ENCODE measurements at places on chromosomes 3 and 15.
A peak's percentile ranks its signal among the peaks of the same experiment; 100 is the strongest.

- DNase-seq = no peak
These were observed 1029.5 kb upstream of the NR2F2 start for GRCh38 chr15:95300958-95301357.

DNA sequence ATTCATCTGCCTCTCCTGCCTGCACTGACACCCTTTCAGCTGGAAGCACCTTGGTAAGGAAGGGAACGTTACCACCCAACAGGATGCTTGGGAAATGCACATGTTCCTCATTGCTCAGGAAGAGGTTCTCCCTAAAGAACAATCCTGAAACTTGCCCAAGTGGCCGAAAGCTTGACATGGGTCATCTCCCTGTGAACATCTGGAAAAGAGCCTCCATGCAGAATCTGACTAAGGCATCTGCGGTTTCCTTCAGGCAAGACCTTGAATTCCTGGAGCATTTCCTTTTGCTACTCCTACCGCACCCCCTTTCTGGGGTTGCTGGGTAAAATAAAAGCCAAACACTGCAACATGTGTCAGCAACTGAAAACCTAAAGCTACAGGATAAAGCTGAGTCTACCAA lies 68.7 kb upstream of the SNRK start:
- peak; percentile 18 for DNase-seq

- no peak for DNase-seq
These were observed 98.2 kb downstream of the PLCH1 start for GRCh38 chr3:155646669-155647068.

- no peak for DNase-seq
These were observed 1.1 kb downstream of the TM6SF1 start for GRCh38 chr15:83108266-83109219.

GRCh38 chr3:48157202-48157840 lies 30.9 kb downstream of the CDC25A start:
- DNase-seq = no peak

DNA sequence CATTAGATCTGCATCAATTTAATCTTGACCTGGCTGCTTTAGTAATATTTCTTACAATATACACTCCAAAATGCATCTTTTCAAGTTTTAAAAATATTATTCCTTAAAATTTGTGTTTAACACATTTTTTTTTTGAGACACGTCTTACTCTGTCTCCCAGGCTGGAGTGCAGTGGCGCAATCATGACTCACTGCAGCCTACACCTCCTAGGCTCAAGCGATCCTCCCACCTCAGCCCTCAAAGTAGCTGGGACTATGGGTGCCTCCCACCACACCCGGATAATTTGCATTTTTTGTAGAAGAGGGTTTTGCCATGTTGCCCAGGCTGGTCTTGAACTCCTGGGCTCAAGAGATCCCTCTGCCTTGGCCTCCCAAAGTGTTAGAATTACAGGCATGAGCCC lies 73.6 kb downstream of the ETV5 start:
- peak; percentile 6 for DNase-seq

- no peak for DNase-seq
These were observed 1161.2 kb downstream of the ROBO2 start for GRCh38 chr3:78201091-78201490.

DNA sequence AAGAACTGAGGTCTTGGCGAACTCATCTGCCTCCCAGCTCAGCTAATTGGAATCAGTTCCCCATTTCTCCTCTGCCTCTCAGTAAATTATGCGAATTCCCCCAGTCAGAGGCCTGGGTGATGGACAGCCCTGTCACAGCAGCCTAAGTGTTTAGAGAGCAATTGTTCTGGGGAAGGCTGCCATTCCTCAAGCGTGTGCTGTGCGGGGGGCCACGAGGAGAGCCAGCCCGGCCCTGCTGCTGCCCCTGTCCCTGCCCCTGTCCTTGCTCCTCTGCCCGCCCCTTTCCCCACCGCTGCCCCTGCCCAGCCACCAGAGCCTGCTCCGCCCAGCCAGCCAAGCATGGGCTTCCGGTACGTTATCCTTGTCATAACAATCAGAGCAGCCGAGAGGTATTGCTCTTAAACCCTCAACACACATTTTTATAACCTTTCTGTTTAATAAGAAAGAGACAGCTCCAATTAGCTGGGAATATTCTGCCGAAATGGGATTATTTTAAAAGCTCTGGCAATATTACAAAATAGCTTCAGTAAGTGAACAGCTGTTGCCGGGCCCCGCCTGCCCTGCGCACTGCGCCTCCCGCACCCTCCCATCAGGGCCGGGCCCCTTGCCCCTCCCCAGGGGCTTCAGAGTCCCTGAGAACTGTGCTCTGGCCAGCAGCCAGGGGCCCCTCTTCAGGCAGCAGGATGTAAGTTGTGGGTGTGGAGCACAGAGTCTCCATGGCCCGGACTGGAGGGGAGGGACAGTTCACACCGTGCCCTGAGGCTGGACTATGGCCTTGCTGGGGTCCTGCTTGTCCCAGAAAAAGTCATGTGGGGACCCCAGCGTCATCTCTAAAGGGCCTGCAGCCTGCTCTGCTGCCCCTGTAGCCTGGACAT lies 12.4 kb upstream of the CACNA2D2 start:
- no peak for DNase-seq

- DNase-seq = no peak
These were observed 47.3 kb upstream of the IL12A start for GRCh38 chr3:159941038-159942000.

GRCh38 chr15:59553879-59554735 lies 57.5 kb upstream of the GCNT3 start:
- DNase-seq = peak; percentile 14

DNA sequence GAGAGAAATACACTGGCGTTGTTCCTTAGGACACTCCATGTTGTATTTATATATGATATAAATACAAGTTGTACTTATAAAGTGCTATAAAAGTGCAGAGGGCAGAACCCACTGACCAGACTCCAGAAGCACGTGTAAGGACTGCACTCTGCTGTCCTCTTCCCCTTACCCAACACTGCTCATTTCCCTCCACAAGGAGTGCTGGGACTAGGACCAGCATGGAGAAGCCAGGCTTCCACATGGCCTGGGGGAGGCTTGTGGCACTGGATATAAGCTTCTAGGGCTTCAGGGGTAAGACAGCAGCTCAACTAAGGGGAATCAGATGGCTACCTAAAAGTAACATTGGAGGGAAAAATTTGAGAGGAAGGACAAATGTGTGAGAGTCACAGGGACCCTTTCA lies 556.9 kb downstream of the IGSF11 start:
- no peak for DNase-seq

DNA sequence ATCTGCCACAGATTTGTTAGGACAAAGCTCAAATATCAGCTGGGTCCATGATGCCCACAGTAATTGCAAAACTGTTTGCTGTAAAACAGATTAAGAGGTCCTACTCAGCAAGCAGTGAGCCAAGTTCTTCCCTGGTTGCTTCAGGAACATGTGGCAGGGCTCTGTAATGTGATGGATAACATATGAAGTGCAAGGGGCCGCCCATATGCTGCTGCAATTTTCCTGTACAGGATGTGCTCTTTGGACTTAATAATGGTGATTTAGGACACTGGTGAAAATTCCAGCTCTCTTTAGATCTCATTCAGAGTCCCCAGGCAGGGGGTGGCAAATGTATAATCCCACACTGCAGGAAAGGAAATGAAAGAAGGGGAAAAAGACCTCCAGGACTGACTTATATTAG lies 289.4 kb downstream of the LSAMP start:
- no peak for DNase-seq

DNA sequence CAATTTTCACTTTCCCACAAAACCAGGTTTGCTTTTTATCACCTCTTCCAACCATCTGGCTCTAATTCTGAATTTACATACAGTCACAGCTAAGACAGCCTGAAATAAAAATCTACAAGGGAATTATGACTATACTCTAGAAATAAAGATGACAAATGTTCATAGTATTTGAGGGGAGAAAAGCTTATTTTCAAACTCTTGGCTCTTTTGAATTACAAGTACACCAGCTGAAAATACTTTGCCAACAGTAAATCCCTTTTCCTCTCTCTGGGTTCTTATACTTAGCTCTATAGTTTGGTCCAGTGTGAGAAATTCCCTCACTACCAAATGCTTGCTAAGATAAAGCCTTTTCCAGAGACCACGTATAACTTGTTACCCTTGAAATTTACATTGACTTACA lies 1037.9 kb downstream of the ROBO1 start:
- no peak for DNase-seq

DNA sequence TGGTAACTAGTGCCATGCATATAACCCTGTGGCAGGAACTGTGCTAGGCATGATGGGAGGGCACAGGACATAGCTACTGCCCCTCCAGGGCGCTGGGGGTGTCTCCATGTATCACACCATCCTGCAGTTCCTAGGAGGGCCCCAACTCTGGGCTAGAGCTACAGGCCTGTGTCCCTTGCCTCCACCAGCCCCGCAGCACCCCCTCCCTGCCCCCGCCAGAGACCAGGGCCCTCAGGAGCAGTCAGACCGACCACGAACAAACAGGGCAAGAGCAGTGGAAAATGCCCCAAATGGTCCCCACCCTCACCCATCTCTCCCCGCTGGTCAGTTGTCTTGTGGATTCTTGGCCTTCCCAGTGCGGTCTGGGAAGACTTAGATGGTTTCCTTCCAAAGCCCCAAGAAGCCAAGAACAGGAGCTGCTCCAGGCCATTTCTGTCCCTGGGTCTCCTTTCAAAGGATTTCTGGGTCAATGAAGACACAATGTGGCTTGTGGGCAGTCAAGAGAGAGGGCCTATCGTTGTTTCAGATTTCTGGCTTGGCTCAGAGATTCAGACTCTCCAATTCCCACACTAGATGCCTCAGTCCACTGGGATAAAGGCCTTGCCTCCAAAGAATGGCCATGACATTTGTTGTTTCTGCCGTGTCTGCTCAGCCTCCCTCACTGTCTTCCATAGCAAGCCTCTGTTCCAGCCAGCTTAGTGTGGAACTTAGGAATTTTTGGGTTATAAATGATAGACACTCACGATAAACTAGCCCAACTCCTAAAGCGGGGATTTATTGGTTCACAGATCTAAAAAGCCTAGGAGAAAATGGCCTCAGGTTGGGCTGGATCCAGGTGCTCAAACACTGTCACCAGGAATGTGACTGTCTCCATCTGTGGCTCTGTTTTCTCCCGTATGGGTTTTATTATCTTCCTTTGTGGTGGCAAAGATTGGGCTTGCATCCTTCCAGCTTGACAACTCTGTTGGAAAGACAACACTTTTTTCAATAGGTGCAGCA lies 80.6 kb downstream of the LSM3 start:
- no peak for DNase-seq

DNA sequence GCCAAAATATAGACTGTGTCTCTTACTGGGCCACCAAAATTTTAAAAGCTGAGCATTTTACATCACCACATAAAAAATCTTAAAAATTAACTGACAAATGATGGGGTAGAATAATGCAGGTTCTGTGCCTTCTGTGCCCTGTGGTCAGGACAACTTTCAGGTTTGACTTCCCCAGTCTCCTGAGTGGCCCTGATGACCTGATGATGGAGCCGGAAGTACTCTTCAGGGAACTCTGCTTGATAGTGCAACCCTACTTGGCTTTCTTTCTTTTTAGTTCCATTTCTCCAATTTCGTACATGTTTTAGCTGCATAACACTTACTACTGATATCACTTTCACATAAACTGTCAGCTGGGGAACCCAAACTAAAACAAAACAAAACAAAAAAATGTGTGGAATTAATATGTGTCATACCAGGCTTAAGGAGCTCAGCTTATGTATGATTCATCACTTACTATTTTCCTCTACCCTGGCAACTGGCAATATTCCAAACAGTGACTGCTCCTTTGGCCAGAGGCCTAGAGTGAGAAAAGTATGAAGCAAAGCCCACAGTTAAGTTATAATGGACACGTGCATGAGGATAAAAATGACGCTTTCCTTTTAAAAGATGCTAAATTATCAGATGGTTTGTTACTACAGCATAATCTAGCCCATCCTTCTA lies 194.3 kb downstream of the BCHE start:
- DNase-seq = peak; percentile 96

GRCh38 chr15:80468796-80469195 lies 64.6 kb downstream of the ARNT2 start:
- no peak for DNase-seq

DNA sequence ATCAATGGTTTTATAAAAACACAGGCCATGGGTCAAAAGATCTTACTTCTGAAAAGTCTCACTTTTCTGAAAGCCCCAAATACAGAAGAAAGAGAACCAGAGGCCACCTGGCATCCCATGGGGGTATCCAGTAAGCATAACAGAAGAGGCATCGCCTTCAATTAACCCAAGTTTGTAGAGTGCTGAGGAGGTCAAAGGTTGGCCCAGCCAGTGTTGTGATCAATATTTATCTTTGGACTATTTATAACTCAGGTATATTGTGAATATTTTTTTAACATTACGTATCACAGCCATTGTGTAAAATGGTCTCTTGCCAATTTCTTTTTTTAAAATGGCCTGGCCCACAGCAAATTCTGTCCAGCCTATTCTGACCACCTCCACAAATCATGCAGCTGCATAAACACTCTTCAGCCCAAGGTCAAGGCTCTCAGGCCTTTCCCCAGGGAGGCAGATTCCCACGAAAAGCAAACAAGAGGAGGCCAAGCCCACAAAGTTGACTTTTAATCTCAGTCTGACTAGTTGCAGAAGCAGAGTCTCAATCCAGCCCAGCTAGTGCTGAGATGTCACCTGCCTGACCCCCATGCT lies 26.2 kb upstream of the SPTBN5 start:
- DNase-seq = peak; percentile 79

- DNase-seq = no peak
These were observed 66.3 kb downstream of the FHIT start for GRCh38 chr3:61184956-61185355.

- DNase-seq = no peak
These were observed 580.1 kb downstream of the ROBO2 start for GRCh38 chr3:77620009-77620408.

DNA sequence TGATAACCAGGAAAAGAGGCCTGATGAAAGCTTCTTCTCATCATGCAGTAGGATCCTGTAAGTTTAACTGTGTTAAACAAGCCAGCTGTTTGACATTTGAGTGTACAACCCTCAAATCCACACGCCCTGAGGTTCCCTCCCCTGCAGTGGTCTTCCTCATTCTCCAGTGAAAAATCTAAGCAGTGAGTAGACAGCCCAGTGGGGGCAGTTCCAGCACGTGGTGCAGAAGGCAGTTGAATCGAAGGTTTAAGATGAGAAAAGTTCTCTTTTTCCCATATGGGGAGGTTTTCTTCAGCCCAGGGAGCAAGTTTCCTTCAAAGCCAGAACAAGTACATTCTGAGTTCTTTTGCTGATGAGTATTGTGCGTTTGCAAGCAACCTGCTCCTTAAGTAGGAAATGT lies 174.5 kb downstream of the NR2F2 start:
- DNase-seq = no peak

GRCh38 chr3:14145236-14145635 lies 20.4 kb downstream of the TMEM43 start:
- peak; percentile 23 for DNase-seq

- DNase-seq = no peak
These were observed 60.1 kb downstream of the IQSEC1 start for GRCh38 chr3:13013151-13013561.

- peak; percentile 99 for DNase-seq
These were observed 92.5 kb downstream of the ADAMTS9 start for GRCh38 chr3:64595253-64595694.

DNA sequence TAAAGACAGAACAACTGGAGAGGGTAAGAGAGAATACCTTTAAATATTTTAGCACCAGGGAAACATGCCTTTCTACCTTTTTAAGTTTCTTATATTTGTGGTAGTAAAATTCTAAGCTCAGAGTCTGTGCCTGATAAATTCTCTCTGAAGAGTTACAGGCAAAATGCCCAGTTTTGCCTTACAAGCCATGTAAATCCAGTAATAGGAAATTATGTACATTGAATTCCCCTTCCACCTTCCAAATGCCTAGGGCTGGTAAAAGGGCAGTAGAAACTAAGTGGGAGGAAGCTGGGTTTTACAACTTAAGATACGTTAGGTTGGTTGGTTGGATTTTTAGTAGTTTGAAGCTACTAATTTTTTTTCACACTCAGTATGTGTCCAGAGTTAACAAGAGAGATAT lies 43.1 kb upstream of the TP63 start:
- no peak for DNase-seq
